Right atrium auricular region (tissue), 2 donors: ENCODE measurements at places on chromosomes 6 and 20. TPM values are rescaled to one million over a fixed set of nuclear protein-coding genes. Genes with fewer than 3 reads are reported as not detected.
A peak's percentile ranks its signal among the peaks of the same experiment; 100 is the strongest.

Gene GSTA4
- 12.1 TPM for total RNA-seq

Gene C6orf132
- total RNA-seq: 1.9 TPM

Gene PSMB9
- total RNA-seq: 10.9 TPM

Gene SNAI1
- total RNA-seq: 4.3 TPM

Gene ISM1
- total RNA-seq: 1.3 TPM

DNA sequence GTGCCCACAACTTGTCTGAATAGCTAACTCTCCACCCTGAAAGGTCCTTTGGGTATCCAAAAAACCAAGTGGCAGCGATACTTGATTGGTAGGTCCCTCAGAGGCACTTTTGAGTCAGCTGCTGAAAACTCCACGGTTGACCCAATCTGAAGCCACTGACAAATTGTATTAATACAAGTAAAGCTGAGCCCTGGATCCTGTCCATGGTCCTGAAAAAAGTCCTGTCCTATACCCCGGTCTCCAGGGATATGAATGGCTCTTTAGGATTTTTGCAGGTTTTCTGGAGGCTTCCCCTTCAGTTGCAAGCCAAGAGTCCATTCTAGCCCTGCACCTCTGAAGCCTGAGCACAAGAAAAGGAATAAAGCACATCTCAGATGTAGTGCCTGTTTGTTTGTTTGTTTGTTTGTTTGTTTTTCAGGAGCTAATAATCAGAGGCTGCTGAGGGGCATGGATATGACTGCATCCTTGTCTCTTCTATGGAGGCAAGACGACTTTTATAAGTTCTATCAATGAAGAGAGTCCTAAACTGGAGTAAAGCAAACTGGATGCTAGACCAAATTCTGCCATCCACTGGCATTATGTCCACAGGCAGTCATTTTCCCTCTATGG lies 1.7 kb upstream of the SLC12A5 start:
- no peak for DNase-seq

- DNase-seq: no peak
Observed at GRCh38 chr6:56864171-56864616, 90.7 kb upstream of the BEND6 start.

DNA sequence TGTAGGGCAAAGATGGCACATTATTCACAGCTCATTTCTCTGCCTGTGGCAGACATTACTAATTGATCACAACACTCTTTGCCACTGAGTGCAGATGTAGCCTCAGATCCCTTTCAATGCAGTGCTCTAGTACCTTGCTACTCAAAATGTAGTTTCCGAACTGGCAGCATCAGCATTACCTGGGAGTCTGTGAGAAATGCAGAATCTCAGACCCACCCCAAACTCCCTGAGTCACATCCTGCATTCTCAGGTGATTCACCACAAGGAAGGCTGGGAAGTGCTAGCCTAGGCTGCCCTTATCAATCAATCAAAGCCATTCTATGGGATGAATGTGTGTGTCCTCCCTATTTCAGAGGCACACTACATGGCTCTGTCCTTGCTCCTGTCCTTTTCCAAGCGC lies 58.5 kb downstream of the PCNA start:
- DNase-seq: no peak

DNA sequence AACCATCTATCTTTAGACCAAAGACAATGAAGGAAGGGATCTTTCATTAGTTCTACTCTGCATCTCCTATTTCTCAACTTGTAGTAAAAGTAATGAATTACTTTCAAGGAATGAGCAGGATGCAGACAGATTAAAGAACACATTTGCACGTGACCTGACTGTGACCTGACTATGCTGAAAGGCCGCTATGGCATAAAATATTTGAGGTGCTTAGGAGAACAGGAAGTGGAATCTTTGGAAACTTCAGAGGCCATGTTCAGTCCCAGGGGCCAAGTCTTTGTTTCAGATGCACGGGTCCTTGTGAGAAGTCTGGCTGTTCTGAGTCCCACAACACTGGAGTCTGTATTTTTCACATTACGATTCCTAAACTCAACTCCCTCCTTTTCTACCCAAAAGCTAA lies 41.0 kb downstream of the NINL start:
- no peak for DNase-seq

DNA sequence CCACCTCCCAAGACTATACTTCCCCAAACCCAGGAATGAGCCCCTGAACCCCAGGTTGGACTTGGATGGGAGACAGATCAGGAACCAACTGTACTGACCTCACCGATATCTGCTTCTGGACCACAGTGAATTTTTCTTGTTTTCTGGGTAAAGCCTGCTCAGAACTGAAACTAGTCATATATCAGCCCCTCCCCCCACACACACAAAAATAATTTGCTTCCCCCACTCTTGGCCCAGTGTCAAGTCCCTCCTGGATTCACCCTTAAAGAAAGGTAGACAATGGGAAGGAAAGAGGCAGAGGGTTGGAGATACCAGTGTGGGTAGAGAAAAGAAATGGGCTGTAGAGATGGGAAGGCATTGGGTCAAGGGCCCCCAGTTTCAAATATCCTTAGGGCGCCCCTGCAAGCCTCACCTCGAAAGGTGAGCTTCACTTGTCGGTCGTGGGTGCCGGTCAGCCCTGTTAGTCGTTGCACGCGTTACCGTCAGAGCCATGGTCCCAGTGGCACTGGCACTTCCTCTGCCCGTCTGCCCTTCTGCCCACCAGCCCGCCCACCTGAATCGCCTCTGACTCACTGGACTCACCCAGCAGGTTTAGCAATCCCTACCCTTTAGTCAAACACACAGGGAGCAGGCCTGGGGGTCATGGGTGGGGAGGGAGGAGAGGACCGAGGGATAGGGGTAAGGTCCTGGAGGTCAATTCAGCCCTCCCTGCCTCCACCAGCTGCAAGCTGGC lies 8.5 kb upstream of the SPAG4 start:
- no peak for DNase-seq

DNA sequence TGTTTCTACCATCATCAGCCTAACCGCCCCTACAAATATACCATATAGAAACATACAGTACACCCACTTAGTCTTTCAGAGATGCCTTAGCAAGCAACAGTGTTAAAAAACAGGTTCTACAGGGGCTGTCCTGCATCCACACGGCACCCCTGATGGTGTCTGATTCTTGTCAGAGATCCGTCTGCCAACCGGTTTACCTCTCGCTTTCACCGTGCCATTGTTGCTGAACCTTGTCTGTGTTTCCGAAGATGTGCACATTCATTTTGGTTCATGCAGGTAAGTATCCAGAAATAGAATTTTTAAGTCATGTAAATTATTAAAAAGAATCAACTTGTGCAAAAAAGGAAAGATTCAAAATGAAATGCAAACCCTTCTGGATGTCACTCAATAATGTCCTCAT lies 52.9 kb downstream of the EPHA7 start:
- no peak for DNase-seq

DNA sequence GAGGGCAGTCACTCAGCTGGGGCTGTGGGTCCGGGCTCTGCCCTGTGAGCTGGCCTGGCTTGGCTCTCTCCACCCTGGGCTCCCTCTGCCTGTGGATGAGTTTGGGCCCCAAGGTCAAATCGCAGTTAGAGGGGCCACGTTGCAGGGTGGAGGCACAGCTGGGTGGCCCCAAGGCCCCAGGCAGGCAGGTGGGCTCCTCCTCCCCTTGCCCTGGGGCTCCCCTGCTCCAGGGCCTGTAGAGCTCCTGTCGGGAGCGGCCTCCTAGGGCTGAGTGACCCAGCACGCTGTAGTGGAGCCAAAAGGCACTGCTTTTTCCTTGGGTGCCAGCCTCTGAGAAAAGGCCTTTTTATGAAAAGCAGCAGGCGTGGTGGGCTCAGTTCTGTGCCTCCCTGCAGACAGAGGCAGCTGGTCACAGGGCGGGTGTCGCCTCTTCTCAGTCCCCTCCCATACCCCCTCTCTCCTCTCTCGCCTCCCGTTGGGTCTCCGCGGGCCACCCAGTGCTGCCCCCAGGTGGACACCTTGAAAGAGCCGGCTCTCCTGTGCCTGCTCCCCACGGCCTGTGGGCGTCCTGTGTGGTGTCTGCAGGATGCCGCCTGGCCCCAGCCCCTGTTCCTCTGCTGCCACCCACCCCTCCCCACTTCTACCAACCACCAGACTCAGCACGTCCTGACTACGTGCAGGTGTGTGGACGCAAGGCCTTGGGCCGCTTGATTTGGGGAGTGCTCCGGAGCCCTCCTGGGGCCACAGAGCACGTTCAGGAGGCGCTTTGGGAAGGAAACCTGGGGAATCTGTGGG lies 13.2 kb downstream of the SS18L1 start:
- DNase-seq: no peak

- no peak for DNase-seq
Observed at GRCh38 chr20:52033313-52033712, 158.3 kb downstream of the ZFP64 start.

DNA sequence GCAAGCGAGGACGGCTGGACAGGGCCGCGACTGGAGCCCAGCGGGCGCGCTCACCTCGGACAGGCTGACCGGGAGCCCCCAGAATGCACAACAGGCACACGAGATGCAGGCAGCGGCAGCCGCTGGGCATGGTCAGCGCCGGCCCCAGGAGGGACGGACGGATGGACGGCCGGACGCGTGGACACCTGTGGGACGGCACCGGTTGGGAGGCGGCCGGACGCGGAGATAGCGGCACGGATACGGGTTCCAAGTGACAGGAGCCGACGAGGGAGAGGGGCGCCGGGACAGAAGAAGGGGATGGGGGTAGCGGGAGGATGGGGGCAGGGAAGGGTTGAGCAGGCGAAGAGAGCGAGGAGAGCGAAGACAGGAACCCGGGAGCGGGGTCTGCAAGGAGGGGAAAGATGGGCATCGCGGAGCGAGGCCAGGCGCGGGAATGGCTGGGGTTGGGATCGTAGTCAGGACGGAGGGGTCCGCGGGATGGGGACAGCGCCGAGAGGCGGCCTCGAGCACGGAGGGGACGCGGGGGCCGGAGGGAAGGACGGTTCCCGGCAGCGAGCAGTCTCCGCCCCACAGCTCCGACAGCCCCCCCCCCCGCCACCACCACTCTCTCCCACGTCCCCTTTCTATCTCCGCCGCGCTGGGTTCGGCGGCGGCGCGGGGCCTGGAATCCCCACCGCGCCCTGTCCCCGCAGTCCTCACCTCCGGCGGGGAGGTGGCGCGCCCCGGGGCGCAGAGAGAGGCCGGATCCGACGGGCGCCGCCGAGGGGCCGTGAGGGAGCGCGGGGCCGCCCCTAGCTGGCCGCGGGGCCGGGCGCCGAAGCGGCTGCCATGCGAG lies 435 bp downstream of the DLK2 start:
- DNase-seq: no peak

DNA sequence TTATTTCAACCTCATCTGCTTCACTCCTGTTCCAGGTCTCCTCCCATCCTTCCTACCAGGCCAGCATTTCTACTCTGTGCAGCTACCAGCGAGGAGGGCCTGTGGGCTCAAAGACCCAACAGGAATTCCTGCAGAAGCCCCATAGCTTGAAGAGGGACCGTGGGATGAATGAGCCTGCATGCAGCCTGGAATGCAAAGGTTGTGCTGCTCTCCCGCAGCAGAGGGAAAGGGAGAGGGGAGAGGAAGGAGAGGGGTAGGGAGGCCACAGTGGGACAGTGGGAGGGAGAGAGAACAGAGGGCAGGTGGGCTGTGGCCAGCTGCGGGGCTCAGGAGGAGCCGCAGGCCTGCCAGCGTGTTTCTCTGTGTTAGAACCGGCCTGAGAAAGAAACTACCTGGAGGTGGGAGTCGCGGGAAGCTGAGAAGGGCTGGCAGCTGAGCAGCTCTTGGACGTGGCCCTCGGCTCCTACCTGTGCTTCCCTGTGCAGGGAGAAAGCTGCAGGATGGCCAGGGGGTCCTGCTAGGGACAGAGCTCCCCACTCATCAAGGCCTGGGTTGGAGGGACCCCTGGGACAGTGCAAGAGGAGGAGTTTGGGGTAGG lies 66.1 kb upstream of the MLN start:
- DNase-seq: no peak

GRCh38 chr20:22411627-22412450 lies 172.5 kb downstream of the FOXA2 start:
- DNase-seq: peak; percentile 64

GRCh38 chr6:159989492-159990480 lies 20.9 kb downstream of the IGF2R start:
- no peak for DNase-seq

GRCh38 chr6:6596529-6597328 lies 8.2 kb downstream of the LY86 start:
- no peak for DNase-seq
